ENCODE measurements at places on chromosomes 7 and 10.

DNA sequence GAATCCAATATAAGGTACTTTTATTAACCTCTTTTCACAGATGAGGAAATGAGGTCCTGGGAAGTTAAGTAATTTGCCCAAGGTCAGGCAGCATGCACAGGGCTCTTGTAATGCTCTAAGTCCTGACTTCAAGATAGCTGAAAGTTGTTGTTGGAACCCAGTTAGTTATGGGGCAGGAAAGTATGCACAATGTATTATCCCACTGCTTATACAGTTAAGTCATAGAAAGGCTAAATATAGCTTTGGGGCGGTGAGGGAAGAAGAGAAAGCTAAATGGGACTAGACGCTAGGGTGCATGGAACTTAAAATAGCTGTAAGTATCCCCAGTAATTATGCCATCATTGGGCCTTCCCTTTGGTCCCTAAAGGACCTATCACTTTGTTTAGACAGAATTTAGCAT lies 9.2 kb downstream of the GLCCI1 start:
- no peak for DNase-seq

- DNase-seq = no peak
These were observed 4.2 kb upstream of the IKZF1 start for GRCh38 chr7:50300336-50300735.

- no peak for DNase-seq
These were observed 95.1 kb upstream of the LRGUK start for GRCh38 chr7:134031835-134032617.

DNA sequence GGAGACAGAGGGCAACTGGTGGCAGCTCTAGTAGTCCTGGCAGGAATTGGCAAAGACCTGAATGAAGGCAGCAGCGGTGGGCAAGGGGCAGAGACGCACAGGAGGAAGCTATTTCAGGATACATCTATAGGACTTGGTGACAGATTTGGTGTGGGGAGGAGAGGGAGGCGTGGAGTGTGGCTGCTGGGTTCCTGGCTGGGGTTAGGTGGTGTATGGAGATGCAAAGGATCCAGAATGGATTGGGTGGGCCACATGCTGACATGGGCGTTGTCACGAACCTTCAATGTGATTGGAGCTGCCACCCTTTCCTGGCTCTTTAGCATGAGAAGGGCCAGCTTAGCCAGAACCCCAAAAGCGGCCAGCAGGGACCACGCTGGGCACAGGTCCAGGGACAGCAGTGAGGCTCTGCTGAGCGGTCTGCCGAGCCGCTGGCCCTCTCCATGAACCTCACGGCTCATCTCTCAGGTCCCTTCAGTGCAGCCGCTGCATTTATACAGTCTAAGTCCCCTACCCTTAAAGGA lies 10.2 kb upstream of the ADCY1 start:
- DNase-seq = no peak

- DNase-seq = no peak
These were observed 28.1 kb upstream of the HERPUD2 start for GRCh38 chr7:35723011-35723410.

- no peak for DNase-seq
These were observed 113.7 kb upstream of the ADARB2 start for GRCh38 chr10:1850971-1851527.

DNA sequence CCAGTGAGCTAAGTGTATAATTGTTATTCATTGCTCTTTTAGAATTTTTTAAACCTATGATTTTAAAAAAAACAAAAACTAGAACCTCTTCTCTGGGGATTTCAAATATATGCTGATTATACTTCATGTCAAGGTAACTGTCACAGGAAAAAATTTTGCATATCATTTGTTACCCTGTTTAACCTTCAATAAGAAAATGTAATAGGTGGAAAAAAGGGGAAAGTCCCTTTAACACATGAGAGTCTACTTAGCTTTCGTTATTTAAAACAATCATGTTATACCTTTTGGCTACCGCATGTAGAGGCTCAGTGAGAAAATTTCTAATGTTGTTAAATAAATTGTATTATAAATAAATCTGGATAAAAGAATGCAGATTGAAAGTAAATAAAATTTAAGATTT lies 190.1 kb upstream of the AKR1E2 start:
- no peak for DNase-seq

DNA sequence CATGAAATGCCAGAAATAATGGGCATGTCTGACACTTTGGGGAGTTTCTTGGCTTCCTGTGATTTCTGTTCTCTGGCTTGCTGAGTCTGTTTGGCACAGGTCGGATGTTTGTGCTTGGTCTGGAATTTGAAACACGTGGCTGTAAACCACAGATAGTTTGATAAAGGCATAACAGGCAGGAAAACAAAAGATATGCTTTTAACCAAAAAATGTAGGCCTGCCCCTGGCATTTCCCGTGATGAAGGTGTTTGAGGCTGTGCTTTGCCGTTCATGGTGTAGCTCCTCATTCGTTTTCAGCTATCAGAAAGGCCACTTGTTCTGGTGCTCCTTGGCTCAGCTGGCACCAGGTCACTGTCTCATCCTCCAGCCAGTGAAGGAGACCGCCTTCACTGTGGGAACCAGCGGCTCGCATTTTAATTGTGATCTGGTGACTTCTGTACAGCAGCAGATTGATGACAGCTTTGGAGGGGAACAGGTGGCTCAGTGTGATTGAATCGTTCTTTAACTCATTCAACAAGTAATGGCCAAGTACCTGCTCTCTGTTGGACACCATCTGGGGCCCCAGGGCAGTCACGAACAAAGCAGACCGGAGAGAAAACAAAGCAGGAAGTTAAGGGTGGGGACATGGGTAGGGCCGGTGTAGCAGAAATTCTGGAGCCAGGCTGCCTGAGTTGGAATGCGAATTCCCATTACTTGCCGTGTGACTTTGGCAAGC lies 111.5 kb downstream of the CCNY start:
- DNase-seq = no peak

DNA sequence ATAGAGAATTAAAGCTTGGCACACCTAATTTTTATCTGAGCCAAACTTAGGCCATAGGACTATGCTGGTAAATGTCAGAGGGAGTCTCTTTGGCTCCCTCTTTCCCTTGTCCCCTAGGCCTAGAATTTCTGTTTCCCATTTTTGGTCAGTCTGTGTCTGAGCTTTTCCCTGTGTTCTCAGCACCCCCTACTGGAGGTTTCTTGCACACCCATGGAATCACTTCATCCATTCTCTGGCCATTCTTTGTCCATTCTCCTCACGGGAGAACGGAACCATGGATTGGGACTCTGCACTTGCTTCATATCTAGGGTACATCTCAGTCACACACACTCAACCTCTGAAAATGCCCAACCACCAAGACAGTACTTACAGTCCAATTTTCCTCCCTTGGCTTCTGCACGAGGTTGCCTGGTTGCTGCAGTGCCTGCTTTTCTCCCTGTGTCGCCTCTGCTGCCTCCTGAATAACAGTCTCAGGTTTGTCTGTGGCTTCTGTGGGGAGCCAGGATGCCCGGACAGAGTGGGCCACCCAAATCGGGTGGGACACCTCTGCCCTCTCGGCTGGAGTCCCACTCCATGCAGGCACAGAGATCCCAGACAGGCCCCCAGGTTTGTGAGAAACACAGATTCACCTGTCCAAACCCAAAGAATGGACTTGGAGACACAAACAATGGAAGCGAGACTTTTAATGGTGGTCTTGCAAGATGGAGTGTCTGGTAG lies 35.1 kb upstream of the DNAH11 start:
- DNase-seq = no peak

GRCh38 chr10:36942616-36943015 lies 182.8 kb upstream of the ANKRD30A start:
- no peak for DNase-seq

GRCh38 chr7:130758429-130759056 lies 24.5 kb upstream of the KLF14 start:
- DNase-seq = peak; percentile 48

DNA sequence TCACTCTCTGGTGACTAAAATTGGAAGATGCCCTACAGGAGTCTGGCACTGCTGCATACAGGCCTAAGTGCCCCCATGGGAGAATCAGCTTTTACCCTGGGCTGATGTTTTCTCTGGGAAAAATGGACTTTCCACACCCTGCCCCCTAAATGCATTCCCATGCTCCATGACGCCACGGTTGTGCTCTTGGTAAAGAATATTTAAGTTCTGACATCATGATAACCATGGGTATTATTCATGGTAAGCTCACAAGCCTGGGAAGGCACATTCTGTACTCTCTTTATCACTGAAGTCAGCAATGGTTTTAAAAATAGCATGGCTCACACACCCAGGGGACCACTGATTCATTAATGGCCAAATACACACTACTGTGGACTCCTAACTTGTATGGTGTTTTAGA lies 43.4 kb downstream of the HIPK2 start:
- DNase-seq = no peak

DNA sequence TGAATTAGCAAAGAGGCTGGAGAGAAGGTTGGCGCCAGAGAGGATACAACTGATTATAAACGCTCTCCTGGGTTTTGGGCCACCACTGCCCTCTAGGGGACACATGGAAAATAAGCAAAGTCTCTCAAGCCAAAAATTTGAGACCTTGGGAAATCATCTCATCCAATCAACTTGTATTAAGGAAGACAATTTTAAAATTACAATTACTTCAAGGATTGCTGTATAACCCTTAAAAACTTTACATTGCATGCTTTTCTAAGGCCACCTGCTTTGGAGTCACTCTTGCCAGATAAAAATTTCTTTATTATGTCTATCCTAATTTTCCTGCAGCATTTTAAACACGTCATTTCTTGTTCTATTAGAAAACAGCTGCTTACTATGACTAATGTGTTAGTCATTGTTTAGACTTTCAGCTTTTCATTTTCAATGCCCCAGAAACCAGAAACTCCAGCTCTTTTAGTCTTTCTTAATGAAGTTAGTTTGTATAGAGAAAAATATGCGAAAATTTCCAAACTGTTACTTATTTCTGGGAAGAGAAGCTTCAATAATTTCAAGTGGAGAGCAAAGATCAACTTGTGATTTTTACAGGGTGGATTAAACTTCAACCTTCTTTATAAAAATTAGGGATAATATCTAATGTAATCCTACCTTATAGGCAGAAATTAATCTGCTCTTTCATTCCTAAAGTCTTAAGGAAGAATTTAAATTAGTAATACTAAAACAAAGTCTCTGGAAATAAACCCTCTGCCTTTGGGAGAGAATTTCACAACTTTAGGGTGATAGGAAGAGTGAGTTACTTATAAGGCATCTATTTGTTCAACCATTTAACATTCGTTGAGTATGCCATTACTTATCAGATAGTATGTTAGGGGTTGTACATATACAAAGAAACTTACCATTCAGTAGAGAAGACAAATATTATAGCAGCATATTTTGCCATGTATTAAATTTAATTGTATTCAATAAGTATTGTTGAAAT lies 20.6 kb upstream of the RHOBTB1 start:
- peak; percentile 28 for DNase-seq

- DNase-seq = peak; percentile 40
These were observed 3.4 kb downstream of the KCNIP2 start for GRCh38 chr10:101840102-101840684.

- peak; percentile 89 for DNase-seq
These were observed at the start of gene PRKAR2B for GRCh38 chr7:107044347-107045194. Gene PRKAR2B (plus strand): TSS chr7:107044705. CDS start chr7:107044908, 203 bp downstream.

GRCh38 chr7:74417419-74417971 lies 36.2 kb upstream of the GTF2IRD1 start:
- DNase-seq = peak; percentile 90

DNA sequence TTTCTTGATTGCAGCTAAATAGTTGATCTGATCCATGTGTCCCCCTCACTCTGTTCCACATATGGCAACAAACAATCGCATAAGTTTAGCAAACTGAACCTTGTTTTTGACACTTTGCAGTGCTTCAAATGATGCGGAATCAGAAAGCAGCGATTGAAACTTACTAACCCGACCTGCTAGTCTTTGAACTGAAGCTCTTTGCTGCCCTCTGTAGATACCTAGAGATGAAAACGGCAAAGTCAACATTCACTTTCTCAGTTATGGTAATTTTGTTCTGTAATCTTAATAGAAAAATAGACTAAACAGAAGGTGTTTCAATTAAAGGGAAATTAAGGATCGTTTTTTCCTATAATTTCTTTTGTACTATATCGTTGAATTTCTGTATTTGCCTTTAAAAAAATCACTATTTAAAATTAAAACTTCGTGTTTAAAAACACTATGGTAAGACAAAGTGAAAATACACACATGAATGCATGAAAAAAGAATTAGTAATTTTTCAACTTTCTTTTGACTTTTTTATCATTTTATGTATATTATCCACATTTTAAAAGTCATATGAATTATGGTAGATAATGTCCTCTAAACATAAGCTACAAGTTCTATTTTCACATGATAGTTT lies 276.5 kb downstream of the MAGI2 start:
- DNase-seq = no peak

- DNase-seq = no peak
These were observed 9.2 kb upstream of the SFRP5 start for GRCh38 chr10:97780841-97781617.

DNA sequence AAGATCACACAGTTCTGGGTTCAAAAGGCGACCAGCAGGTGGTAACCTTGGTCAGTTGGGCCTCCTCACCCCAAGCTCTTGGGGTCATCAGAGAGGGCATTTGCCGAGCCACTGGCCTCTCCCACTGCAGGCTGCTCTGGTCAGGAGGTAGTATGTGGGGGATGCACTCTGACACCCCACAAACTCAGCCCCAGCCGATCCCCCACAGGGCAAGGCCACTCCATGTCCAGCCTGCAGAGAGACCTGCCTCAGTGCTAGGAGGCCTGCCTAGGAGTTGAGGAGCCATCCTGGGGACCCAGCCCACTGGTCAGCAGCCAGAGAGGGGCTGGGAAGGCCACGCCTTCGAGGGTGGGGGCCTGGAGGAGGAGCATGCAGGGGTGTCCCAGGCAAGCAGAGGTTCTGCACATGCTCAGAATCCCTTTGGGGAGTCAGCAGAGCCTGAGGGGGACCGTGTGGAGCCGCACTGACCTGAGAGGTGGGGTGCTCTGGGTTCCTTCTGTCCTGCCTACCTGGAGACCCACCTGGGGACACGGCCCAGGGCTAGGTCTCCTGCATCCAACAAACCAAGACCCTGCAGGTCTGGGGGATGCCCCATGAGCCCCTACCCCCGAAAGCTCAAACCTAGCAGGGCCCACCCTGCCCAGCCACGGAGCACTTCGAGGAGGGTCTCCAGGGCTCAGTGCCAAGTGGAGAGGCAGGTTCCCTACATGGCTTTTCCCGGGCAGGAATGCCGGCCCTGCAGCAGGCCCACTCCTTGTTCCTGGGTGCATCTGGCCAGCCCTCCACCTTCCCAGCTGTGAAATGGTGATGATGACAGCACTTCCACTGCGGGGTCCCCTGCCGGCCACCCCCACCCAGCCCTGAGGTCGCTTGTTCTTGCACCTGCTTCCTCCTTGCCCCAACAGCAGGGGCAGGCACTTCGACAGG lies 58.5 kb downstream of the RASGEF1A start:
- DNase-seq = no peak

DNA sequence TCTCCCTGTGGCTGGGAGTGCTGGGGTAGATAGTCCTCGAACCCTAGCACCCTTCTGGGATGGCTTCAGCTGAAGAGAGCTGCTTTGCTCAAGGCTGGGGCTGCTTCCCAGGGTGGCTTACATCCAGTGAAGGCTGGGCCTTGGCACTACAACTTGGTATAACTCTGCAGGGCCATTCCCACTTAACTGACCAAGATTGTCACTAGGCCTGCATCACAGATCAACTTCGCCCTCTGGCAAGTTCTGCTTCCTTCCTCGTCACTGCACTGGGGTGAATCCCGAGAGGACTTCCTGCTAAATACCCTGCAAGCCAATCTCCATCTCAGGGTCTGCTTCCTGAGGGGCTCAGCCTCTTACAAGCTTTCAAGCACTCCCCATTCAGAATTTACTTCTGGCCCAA lies 195.2 kb downstream of the DOCK4 start:
- no peak for DNase-seq

- no peak for DNase-seq
These were observed 87.8 kb upstream of the DYNC1I1 start for GRCh38 chr7:95684505-95684904.

- DNase-seq = no peak
These were observed 27.7 kb downstream of the PHYH start for GRCh38 chr10:13272164-13272571.

- no peak for DNase-seq
These were observed 62.6 kb downstream of the CUL2 start for GRCh38 chr10:35027567-35027966.

Measured in GM13977 (cell line).